ENCODE measurements at places on chromosomes 5 and 9.
A peak's percentile ranks its signal among the peaks of the same experiment; 100 is the strongest.

- DNase-seq: peak; percentile 72
Measured at GRCh38 chr5:157387683-157388093, 72.3 kb upstream of the NIPAL4 start.

DNA sequence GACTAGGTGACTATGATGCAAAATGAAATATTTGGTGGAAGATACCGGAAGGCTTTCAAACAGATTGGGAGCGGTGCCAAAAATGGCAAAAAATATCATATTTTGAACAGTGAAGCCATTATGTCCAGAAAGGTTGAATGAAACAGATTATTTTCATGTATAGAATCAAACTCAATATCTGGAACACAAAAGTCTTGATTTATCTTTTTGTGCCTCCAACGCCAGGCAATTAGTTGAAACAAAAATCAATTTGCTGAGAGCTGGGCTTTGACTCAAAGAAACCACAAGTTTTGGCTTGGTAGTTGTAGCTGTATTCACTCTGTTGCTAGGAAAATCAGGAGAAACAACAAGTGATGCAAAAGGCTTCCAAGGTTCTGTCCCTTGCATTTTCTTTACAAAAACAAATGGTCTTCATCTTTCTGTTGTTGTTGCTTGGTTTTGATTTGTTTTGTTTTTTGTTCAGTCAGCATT, 421.7 kb upstream of the TYRP1 start:
- no peak for DNase-seq

DNA sequence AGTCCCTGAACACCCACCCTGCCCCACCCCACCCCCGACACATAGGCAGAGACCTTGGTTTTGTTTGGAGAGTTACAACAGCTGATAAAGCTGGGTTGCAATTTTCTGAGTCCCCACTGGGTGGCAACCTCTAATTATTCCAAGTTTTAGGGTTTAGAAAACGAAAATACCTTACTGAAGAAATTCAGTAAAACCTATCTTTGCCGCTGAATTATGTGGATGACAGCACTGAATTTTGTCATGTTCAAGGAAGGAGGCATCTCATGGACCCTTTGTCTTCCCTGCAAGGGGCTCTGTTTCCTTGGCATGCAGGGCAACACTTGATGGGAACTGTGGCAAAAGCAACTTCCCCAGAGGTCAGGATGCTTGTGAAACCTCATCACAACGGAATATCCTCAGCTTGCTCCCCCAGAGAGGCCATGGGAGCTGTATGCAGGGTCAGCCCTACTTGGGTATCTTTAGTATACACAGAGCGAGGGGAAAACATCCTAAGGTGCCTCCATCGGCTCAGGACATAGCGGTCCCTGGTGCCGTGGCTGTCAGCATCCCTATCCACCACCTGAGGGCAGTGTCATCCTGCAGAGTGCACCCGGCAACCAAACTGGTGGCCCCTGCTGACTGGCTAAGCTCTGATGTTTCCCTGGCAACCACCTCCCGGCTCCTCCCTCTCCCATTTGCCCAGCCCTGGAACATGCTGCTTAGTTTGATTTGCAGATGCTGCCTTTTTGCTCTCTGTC, 123.1 kb downstream of the RXRA start:
- DNase-seq: peak; percentile 96

- DNase-seq: no peak
Measured at GRCh38 chr9:36319806-36320205, 61.6 kb upstream of the GNE start.

DNA sequence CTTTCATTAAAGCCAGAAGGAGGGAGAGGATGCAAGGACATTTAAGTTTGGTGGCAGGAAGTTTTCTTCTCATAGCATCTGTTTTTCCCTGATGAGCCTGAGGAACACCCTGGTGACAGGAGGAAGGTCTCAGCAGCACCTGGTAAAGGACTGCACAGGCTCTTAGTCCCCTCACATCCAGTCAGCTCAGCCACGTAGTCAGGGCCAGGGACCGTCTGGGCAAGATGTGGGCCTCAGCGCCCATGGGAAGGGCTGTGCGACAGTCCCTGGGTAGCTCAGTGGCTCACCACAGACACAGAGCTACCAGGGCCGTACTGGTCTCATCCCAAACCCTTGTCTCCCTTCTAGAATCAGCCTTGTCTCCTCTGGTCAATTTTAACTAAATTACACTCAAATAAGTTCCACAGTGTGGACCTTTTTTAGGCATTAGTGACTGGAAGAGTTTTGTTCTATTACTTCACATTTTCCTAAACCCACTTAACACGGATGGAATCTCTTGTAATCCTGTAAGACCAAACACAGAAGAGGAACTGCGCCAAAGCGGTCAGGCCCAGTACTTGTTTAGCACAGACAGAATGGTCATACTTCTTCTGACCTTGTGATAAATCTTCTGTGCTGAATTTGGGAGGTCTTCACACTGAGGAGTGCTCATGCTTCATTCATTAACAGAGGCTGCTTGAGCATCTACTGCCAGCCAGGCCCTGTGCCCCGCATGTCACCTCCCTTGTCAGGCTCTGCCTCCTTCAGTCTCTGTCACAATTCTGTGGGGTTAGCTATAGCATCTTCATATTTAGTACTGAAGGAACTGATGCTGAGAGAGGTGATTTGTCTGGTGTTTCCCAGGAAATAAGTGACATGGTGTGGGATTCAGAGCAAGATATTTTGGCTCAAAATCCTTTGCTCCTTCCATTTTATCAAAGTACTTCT, 91.4 kb downstream of the ANGPTL2 start:
- DNase-seq: no peak

- no peak for DNase-seq
Measured at GRCh38 chr9:97853056-97853843, at the start of gene FOXE1. FOXE1 (plus strand) TSS chr9:97853226; CDS start chr9:97853915, 689 bp downstream.

- no peak for DNase-seq
Measured at GRCh38 chr5:84028093-84028492, 307.4 kb upstream of the HAPLN1 start.

DNA sequence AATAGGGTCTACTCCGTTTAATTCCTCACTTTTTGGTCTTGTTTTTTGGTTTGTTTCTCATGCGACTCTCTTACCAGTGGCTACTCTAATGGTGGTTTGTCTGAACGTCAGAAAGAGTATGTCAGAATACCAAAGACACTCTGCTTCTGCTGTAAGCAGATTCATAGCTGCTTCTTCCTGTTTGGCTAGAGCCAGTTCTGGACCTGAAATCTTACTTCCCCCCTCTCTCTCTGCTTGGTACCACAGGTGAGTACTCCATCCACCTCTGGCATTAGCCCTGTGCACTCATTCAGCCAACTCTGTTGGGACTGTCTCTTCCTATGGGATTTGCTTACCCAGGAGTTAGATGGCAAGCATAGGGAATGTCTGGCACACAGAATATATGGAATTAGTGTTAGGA, 6.6 kb downstream of the ZCCHC7 start:
- no peak for DNase-seq

DNA sequence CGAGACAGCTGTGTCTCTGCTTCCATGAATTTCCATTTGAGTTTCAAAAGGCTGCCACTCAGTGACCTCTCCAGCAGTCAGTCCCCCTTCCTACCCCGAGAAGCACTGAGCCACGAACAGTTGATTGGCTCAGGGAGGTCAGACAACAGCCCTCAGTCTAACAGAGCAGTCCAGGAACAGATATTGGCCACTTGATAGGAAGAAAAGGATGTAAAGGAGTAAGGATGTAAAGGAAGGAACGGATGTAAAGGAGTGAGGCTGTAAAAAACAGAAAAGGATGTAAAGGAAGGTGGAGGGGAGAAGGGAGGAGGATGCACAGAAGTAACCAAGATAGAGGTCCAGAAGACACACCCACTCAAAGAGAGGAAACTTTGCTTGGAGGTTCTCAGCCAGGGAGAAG, 3.2 kb upstream of the NR4A3 start:
- no peak for DNase-seq

- no peak for DNase-seq
Measured at GRCh38 chr5:81609810-81610375, 141.0 kb downstream of the SSBP2 start.

DNA sequence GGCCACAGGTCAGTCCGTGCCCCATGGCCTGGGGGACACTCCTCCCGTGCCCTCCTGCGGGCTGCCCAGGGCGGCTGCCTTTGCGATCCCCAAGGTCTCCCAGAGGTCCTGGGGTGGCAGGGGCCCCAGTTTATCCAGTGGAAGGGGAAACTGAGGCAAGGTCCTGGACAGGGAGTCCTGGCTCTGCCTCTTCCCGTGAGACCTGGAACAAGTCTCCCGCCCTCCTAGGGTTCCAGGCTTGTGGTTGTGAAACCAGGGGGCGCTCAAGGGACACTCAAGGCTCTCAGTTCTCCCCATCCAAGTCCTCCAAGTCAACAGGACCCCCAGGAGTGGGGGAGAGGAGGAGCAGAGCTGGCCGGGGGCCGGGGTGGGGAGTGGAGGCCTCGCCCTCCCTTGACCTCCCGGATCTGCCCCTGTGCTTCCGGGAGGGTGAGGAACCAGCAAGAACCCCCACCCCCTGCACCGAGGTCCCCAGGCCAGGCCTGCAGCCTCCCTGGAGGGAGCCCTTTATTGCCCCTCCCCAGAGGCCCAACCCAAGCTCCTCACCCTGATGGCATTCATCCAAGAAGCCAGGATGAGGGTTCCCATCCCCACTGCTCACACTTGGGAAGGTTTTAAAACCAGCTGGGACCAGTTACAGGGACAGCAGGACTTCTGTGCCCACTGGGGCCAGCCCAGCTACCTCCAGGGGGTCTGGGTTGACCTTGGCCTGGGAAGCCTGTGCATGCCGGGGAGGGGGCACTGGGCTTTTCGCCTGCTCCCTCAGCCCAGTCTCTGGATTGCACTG, 24.7 kb upstream of the TMEM250 start:
- no peak for DNase-seq

- no peak for DNase-seq
Measured at GRCh38 chr9:95857124-95857523, 18.4 kb upstream of the ERCC6L2 start.

DNA sequence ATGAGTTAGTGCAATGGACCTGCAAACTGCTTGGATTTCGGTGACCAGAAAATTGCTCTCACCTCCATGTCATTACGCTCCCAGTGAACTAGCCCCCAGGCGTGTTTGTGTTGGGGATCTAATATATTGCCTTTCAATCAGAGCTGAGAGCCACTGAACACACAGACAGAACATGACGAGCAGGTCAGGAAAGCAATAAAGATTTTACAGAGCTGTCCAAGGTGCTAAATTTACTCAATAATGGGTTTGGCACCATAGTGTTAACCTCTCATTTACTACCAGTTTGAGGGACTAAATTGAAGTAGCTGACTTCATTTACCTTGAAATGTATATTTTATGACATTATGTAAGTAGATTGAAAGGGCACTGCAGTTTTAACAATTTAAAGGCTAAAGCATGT, 383.0 kb downstream of the EBF1 start:
- DNase-seq: no peak

DNA sequence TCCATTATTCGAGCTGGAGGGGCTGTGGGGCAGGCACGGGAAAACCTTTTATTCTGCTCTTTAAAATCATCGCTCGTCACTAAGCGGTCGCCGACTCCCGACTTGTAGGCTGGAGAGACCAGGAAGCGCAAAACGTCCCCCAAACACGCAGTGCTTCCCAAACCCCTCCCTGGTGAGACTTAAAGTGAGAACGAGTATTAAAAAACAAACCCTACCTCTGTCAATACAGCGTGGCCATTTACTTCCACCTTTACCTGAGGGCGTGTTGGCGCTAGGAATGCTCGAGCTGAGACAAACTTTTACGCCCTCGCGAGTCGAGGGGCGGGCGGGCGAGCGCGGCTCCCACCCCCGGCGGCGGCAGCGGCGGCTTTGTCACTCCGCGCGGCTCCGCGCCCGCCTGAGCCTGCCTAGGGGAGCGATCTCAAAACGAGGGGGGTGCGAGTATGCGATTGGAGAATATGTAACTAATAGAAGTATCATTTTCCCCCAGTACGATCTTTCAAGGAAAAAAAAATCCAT, at the start of gene NR2F1-AS1:
Gene NR2F1-AS1, minus strand, starts transcription at position 293 of the 519 bp plus-strand sequence.
- no peak for DNase-seq

DNA sequence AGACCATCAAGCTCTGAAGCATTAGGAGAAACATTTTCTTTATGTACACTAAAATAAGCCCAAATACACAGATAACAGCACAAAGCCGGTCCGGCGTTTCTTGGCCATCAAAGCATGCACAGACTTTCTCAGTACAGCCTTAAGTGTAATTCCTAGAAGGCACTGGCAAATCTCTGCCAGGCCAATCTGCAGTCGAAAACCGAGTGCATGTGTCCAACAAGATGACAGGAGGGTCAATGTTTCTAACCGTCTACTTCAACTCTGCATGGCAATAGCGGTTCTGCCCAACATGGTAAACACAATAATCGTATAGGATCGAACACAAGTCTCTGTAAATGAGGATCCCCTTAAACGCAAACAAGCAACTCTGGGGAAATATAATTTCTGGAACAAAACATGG, 1.1 kb downstream of the ARL15 start:
- DNase-seq: peak; percentile 15

- peak; percentile 47 for DNase-seq
Measured at GRCh38 chr9:4508246-4508906, 18.1 kb downstream of the SLC1A1 start.

GRCh38 chr5:65268525-65268924, 213.2 kb downstream of the ADAMTS6 start:
- no peak for DNase-seq

- peak; percentile 12 for DNase-seq
Measured at GRCh38 chr5:81363093-81363871, 30.7 kb downstream of the ACOT12 start.

DNA sequence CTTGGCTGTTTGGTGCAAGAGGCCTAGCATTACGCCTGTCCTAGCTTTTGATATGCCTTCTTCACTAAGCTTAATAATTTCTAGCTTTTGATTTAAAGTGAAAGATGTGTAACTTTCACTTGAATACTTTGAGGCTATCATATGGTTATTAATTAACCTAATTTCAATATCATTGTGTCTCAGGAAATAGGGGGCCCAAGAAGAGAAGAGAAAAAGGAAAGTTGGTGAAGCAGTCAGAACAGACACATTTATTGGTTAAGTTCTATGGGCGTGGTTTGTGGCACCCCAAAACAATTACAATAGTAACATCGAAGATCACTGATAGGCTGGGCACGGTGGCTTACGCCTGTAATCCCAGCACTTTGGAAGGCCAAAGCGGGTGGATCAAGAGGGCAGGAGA, 40.9 kb upstream of the F2RL2 start:
- no peak for DNase-seq

- DNase-seq: no peak
Measured at GRCh38 chr5:166710271-166710670, 1581.2 kb upstream of the WWC1 start.

DNA sequence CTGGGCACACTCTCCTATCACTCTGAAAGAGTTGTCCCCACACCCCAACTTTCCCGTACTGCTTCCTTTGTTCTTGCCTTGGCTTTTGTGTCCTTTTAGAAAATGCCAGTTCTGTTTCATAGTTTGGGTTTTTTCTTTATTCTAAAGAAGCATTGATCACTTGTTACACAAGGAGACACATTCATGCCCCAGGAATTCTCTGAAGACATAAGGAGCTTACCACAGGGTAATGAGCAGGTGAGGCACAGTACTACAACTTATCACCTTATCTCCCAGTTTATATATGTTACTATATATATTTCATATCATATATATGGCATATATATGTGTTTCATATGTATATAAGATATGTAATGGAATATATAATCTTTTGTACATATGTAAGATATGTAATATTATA, 6.5 kb upstream of the SSBP2 start:
- no peak for DNase-seq
